RWPE1 (cell line): ENCODE measurements at places on chromosomes 16 and 17.

DNA sequence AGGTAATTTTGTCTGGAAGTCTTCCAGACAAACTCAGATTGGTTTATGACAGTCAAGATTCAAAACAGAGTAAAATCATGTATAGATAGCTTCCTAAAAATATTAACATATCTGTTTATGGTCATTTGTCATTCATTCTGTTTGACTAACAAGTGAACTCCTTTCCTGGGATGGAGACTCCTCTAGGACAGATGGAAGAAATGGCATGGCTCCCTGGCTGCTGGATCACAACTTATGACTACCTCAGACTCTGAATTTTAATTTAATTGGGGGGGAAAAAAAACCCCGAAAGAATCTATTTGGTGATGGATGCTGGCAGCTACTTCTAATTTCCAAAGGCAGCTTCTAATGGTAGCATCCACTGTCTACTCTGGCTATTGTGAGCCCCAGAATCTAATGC is 34.6 kb downstream of the PHLPP2 start:
- DNase-seq, result no peak

GRCh38 chr17:57110579-57111325 is 25.7 kb downstream of the AKAP1 start:
- no peak for DNase-seq

DNA sequence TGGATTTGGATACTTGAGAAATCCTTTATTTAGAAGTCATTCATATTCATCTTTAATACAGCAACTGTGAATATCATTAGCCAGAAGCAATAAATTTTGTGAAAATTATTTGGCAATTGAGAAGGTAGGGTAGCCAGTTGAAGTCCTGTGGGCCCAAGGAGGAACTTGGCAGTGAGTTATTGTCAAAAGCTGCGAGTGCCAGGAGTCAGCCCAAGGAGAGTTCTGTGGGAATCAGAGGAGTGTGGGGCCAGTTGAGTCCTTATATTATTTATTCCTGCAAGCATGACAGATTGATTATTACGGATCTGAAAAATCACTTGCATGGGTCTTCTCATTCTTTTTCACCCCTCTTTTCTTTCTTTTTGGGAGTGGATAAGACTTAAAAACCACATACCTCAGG is 38.3 kb downstream of the PRKCA start:
- no peak for DNase-seq

GRCh38 chr17:75933808-75934207 is 7.0 kb downstream of the FBF1 start:
- DNase-seq, result no peak

GRCh38 chr17:50480854-50481490 is 2.3 kb downstream of the RSAD1 start:
- no peak for DNase-seq

GRCh38 chr16:82043680-82044584 is 8.9 kb downstream of the HSD17B2 start:
- DNase-seq, result peak; percentile 29

DNA sequence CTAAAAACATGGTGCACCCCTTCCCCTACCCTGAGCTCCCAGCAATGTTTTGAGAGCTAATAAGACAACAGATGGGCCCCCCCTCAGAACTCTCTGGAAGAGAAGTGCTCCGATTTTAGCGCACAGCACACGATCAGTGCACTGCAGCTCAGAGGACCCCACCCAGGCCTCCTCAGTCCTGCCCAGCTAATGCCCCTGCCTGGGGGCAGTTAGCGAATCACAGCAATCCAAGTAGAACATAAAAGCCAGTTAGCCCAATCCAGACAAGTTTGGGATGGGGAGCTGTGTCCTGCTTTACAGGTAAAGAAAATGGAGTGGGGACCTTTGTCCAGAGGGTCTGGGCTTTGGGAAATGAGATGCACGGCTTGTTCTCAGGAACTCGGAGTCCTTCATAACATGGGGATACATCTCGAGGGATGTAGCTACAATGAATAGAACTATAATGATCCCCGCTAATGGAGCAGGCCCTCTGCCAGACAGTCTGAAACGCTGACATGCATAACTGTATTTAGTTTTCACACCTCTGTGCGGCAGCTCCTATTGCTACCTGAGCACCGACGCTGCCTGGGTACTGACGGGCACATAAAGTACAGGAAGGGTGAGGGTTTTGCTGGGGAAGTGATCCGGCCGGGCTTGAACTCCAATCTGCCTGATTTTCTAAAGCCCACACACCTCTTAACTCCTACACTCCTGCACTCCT is 29.7 kb upstream of the CDC42EP4 start:
- no peak for DNase-seq

GRCh38 chr16:59632276-59632855 is 898.2 kb upstream of the GOT2 start:
- DNase-seq, result no peak

- no peak for DNase-seq
Observed at GRCh38 chr16:71439523-71439922, 2.3 kb downstream of the TLE7 start.

- DNase-seq, result no peak
Observed at GRCh38 chr16:89049484-89050118, 44.1 kb upstream of the ACSF3 start.

GRCh38 chr16:9016824-9017223 is 53.1 kb upstream of the USP7 start:
- DNase-seq, result no peak

- DNase-seq, result peak; percentile 26
Observed at GRCh38 chr17:31488982-31489294, 97.5 kb downstream of the RAB11FIP4 start.

DNA sequence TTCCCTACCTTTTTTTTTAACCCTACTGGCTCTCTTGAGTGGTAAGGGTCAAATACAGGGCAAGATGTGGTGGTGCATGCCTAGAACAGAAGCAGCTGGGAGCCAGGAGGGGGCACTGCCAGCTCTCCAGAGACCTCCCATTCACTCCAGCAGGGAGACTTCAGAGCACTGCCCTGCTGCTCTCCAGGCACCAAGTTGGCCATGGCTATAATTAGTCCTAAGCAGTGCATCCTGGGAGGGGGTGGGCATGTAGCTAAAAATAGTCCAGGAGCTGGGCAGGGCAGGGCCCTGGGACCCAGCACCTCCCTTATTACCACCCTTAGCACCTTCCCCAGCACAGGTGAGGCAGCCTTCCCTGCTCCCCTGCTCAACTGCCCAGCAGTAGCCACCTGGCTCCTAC is 3.5 kb downstream of the CORO6 start:
- no peak for DNase-seq

DNA sequence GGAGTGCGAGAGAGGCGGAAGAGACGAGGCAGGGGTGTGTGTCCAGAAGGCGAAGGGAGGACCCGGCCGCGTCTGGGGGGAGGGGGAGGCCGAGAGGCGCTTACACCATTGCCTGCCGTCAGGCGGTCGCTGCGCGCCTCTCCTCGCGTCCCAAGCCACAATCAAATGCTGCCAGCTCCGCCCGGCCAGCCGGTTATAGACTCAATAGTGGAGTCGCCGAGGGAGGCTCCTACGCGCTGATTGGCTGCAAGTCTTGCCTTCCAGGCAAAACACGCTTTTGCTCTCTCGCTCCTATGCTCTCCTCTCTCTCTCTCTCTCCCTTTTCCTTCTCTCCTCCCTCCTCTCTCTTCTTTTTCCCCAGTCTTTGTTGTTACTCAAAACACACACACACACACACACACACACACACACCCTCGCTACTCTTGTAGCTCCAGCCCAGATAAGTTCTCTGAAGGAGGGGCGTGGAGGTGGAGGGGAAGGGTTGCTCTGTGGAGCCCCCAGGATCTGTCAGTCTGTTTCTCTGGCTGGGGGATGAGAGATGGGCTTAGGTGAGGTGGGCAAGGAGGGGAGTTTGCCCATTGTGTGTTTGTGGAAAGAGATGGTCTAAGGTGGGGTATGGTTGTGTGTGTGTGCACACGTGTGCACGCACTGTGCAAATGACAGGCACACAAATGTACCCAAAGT is at the start of gene DLX3:
Gene DLX3, minus strand, starts transcription at position 170 of the 684 bp plus-strand sequence. CDS start 226 bp downstream, outside the sequence.
- peak; percentile 86 for DNase-seq

DNA sequence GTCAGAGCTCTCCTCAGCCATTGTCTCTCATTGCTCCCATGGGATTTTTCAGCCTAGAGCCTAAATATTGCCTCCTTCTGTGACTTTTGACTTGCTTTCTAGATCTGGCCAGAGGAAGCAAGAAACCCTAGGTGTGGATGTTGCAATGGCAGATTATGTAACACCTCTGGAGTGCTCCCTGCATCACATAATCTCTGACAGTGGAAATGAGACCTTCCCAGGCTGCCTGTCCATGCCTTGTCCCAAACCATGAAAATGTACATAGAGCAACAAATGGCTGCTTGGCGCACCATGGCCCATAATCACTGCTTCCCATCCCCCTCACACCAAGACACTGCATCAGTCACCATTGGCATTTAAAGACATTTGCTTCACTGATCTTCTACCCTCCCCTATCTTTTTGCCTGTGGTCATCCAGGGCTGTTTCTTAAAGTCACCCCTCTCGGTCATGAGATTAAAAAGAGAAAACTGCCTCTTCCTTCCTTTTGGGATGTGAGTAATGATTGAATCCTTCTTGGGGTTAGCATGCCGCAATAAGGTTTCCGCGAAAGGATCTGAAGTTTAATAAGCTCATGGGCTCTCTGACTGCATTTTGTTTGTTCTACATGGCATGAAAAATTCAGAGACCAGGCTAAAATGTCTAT is 34.2 kb upstream of the CCL2 start:
- DNase-seq, result no peak
